ENCODE measurements at places on chromosomes 3 and 15.

DNA sequence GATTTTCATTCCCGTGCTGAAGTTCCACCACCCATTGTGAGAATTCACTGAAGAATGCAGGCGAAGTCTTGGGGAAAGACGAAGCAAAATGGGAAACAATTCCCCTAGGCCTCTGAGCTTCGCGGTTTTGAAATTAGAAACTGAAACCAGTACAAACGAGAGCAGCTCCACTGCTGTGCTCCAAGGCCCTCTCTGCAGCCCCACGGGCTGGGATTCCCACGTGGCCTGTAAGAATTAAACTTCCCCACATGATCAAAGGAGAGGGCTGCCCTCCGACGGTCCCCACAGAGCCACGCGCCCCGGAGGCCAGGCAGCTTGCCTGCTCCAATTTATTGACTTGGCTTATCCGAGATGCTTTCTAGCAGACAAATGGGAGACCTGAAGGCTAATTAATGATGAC, 144.0 kb downstream of the GREM1 start:
- DNase-seq, result no peak

DNA sequence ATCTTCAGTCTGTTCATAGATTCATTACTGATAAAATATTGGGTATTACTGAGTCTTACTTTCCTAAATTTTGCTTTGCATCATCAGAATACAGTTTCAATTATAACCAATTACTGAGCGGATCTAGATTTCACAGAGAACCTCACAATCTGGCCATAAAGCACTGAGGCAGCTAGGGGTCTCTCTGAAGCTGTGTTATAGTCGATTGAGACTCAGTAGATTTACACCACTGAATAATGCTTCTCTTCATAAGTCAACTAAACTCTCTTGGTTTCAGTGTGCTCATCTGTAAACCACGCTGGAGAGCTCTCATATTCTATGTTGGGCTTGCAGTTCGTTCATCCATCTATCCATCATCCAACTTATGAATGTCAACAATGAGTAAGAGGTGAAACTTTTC, 180.6 kb downstream of the GREM1 start:
- no peak for DNase-seq

GRCh38 chr15:93088981-93089726, at the start of gene RGMA:
RGMA (minus strand) TSS chr15:93089211; CDS start chr15:93088932, 279 bp downstream.
- DNase-seq, result no peak

DNA sequence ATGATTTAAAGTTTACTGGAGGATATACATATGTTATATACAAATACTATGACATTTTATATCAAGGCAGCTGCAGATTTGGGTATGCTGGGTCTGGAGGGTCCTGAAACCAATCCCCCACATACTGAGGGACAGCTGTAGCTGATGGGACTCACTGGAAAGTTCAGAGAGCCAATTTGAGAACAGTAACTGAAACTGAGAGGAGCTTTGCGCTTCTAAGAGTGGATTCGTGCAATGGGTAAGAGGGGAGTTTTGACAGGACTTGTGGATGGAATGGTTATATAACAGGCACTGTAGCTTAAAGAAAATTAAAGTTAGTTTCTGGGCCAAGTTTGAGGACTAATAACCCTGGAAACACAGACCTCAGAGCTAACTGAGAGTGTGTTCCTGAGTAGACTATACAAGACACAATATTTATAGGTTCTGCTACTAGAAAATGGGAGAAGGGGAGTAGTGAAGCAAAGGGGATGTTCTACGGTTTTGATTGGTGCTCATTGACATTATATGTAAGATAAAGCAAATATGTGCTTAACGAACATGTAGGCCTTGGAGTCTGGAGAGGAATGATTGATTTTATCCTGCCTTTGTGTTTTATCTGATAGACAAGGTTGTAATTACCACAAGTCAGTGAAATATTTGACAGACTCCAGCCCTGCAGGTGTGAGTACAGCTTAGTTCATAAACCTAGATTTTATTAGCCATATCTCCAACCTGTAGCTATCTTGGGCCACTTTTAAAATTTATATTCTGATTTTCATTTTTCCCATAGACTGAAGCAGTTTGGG, 4.8 kb upstream of the ZMAT3 start:
- DNase-seq, result no peak

DNA sequence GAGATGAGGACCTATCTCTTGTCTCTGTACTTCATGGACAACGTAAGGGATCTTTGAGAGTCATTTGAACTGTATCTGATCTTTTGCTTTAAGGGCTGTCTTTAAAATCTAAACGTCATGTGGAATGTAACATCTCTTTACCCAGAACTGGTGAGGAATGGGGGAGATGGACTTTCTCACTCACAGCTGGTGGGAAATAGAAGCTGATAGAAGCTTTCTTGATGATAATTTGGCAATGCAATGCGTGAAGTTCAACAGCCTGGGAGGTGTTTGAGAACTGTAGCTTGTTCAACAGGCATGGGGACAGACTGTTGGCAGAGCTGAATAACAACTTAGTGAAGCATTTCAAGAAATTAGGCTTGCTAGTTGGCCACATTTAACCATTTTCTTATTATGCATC, 21.5 kb upstream of the RORA start:
- no peak for DNase-seq

- DNase-seq, result no peak
Measured at GRCh38 chr3:161489395-161489794, 7.2 kb upstream of the OTOL1 start.

DNA sequence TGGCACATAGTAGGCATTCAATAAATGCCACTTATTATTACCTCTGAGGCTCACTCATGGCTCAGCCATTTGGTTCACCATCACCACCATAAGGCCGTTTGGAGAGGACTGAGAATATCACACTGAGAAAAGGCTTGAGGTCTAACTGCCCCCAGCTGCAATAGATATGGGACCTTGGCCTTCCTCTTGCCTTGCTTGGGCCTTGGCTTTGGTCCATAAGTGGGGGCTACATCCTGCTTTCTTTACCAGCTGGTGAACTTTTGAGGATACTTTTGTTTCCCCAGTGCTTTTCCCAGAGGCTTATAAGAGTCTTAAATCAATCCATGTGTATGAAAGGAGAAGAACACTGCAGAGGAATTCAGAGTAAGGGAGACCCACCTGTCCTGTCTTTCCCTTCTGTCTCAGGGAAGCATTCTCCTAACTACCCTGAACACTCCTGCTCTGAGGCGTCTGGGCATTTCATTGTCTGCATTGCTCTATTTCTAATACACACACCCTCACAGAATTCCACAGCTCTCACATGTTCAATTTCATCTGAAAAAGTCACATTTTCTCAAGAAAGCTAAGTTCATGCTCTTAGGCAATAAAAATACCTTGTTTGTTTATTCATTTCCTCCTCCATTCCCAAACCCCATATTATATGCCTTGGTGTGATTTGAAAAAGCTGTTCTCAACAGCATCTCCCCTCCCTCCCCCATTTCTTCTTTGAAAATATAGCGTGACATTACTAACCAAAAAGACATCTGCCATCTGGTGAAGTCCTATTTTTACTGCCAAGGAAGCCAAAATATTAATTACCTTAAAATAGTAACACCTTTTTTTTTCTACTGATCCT, 22.5 kb upstream of the KCNMB2 start:
- no peak for DNase-seq

DNA sequence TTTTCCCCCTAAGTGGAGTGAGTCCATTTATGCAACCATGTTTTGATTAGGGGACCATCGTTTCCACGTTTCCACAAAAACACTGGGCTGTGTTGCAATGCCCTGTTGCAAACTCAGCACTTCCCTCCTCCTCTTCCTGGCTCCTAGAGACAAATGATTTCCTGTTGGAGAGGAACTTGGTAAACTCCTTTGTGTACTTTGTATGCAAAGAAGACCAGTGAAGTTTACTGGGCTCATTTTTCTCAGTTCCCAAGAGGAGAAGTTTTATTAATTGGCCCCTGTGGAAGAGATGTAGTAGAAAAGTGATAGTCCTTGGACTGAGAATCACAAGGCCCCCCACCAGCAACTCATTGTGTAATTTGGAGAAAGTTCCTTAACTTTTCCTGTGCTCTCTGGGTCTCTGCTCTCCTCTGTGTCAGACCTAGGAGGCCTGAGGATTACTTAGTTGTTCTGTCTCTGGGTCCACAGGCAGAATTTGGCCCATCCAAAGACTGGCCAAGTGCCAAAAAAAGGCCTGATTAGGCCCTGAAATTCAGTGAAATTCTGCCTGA, 95.0 kb downstream of the ATG7 start:
- DNase-seq, result no peak

- DNase-seq, result no peak
Measured at GRCh38 chr3:156010829-156011228, 109.5 kb upstream of the KCNAB1 start.

- DNase-seq, result no peak
Measured at GRCh38 chr3:159266779-159267178, 464.9 kb downstream of the MFSD1 start.

DNA sequence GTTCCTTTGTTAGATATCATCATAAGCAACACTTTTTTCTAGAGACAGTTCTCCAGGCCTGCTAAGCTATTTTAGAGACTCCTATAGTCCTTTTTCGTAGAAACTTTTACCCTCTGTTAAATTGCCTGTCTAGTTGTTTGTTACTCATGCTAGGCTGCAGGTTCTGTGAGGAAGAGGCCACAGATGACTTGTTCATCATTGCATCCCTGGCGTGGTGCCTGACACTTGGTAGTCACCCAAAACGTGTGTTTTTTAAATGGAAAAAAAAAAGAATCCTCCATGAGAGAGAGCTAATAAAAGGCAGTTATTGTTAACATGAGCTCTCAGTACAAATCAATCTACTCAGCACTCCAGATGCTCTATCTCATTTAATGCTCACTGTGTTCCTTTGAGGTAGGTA, 35.1 kb downstream of the CCDC54 start:
- DNase-seq, result no peak

DNA sequence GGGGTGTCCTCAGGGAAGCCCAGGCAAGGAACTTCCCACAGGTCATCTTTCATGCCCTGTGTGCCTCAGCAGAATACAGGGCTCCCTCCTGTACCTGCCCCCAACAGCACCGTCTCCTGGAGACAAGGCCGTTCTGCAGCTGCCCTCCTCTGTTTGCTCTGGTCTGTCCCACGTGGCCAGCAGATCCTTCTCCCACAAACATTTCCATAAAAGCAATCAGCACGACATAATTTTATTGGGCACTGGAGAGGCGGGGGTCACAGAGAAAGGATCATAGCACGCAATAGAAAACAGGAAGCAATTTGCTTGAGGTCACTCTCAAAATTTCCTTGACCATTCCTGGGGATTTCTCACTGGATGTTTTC, 29.4 kb downstream of the STARD5 start:
- no peak for DNase-seq

- DNase-seq, result no peak
Measured at GRCh38 chr15:66996094-66996493, 69.3 kb upstream of the SMAD3 start.

DNA sequence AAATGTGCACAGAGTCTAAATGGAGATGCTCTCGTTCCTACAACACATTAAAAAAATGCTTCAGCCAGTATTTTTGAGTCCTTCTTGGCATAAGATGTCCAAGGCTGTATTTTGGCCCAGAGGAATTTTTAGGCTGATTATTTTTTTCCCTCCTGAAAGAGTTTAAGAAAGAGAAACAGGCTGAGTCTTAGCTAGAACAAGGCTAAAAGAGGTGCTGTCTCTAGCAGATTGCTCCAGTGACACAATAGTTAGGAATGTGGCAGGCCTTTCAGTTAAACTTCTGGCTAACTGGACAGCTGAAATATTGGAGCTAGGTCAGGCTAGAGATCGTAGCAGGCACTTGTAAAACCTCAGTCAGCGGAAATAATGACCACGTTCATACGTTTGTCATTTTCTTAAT, 271.4 kb upstream of the RARB start:
- DNase-seq, result no peak

- no peak for DNase-seq
Measured at GRCh38 chr3:70189884-70190473, 122.5 kb downstream of the MDFIC2 start.

- no peak for DNase-seq
Measured at GRCh38 chr3:10206166-10206511, 41.4 kb downstream of the IRAK2 start.

- peak; percentile 27 for DNase-seq
Measured at GRCh38 chr15:51726302-51727073, 11.0 kb downstream of the LYSMD2 start.

GRCh38 chr3:181727341-181728032, 15.8 kb downstream of the SOX2 start:
- DNase-seq, result no peak

- no peak for DNase-seq
Measured at GRCh38 chr3:58416191-58416590, 17.4 kb downstream of the PDHB start.

- no peak for DNase-seq
Measured at GRCh38 chr15:60701261-60702019, 222.5 kb upstream of the ICE2 start.

- no peak for DNase-seq
Measured at GRCh38 chr3:45509038-45509767, 85.3 kb upstream of the LIMD1 start.

DNA sequence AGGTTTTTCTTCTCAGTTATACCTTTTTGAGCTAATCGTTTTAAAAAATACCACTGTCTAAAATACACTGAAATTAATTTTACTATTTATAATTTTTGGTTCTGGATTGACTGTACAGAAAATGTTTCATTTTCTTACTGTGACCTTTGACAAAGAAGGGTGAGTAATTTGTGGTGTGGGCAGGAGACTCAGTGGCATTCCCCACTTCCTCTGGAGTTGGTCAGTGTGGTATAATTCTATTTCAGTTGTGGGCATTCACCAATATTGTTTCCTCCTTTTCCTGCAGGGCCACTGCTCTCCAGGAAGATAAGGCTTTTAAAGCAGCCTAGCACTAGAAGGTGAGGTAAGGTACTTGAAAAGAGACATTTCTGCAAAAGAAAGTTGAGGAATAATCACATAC, 6.5 kb downstream of the DAG1 start:
- DNase-seq, result no peak

GRCh38 chr15:63110428-63111026, 11.1 kb upstream of the LACTB start:
- no peak for DNase-seq

GRCh38 chr3:34323517-34323916, 525.1 kb downstream of the PDCD6IP start:
- no peak for DNase-seq

DNA sequence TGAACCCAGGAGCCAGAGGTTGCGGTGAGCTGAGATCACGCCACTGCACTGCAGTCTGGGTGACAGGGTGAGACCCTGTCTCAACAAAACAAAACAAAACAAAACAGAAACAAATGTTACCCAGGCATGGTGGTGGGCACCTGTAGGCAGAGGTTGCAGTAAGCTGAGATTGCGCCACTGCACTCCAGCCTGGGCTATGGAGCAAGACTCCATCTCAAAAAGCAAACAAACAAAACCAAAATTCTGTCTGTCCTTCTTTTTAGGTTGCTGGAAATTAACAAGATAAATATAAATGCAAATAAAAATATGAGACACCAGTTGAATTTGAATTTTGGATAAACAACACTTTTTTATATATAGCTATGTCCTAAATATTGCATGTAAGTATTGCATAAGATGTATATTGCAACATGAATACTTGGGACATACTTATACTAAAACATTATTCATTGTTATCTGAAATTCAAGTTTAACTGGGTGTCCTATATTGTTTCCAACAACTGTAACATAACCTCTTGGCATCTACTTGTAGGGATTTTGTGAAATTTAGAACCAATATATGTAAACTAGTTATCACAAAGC, 4.7 kb upstream of the CEP97 start:
- no peak for DNase-seq

- no peak for DNase-seq
Measured at GRCh38 chr15:80654299-80654698, 40.8 kb upstream of the ABHD17C start.

All from stimulated activated CD8-positive, alpha-beta memory T cell treated with anti-CD3 and anti-CD28 coated beads, Interleukin-15, amount 100 ng/mL, for 4 hours (primary cell).